ENCODE measurements at places on chromosomes 2 and 18.

GRCh38 chr2:75710220-75710576 is 517 bp downstream of the GCFC2 start:
- no peak for DNase-seq

DNA sequence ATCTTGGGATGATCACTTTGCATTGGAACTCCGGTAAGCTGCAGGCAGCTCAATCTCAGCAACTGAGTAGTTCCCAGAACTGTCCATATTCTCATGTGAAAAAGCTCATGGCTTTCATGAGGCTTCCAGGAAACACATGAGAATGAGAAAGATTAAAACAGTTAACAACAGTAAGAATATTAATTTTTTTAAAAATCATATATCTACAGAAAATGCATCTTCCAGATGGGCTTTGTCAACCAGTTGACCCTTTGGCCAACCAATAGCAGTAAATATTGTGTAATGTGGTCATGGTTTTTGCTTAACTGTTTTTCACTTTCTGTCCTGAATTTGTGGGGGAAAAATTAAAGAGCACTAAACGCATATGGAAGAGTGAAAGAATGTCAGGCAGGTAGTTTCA is 131.2 kb upstream of the CCDC195 start:
- DNase-seq: no peak

DNA sequence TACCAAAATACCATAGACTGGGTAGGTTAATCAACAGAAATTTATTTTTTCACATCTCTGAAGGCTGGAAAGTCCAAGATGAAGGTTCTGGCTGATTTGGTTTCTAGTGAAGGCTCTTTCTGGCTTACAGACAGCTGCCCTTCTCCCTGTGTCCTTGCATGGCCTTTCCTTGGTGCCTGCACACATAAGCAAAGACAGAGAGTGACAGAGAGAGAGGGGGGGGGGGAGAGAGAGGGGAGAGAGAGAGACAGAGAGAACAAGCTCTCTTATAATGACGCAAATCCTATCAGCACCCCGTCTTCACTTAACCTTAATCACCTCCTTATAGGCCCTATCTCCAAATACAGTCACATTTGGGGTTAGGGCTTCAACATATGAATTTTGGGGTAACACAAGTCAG is 53.9 kb downstream of the INO80C start:
- DNase-seq: no peak

- peak; percentile 23 for DNase-seq
Measured at GRCh38 chr2:86211033-86211795, 12.0 kb downstream of the MRPL35 start.

DNA sequence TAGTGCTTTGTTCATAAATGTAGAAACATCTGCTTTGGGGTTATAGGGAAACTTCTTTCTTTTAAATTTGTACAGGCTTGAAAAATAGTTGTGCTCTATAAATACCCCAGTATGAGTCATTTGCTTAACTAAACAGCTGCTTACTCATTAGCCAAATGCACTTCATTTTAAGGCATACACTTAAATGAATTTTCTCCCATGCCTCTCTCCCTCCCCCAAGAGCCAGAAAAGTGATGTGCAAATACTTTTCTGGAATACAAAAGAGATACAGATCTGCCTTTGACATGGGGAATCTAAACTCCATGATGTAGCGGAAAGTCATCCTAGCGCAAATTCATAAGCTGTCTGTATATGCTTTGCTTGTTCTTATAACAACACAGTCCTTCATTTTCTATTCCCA is 469.4 kb downstream of the DLGAP1 start:
- no peak for DNase-seq

- no peak for DNase-seq
Measured at GRCh38 chr18:45642238-45642637, 27.0 kb downstream of the SLC14A2 start.

GRCh38 chr2:8452979-8453903 is 228.6 kb upstream of the ID2 start:
- peak; percentile 64 for DNase-seq

DNA sequence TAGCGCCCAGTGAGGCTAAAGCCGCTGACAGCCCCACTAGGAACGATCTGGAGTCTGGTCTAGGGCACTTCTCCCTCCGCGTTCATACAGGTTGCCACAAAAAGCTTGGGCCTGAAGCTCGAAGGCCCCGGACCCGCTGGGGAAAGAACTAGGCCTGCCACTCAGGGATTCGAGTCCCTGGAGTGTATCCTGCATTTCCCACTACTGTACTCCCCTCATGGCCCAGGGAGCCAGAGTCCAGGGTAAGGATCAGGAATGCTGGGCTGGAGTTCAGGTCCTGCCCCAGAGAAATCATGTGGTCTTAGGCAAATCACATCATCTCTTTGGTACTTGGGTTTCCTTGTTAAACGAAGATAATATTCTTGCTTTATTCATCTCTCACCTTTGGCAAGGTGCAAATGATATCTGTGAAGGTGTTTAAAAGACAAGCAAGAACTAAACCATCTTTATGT is 1.4 kb upstream of the ZFP36L2 start:
- DNase-seq: no peak

DNA sequence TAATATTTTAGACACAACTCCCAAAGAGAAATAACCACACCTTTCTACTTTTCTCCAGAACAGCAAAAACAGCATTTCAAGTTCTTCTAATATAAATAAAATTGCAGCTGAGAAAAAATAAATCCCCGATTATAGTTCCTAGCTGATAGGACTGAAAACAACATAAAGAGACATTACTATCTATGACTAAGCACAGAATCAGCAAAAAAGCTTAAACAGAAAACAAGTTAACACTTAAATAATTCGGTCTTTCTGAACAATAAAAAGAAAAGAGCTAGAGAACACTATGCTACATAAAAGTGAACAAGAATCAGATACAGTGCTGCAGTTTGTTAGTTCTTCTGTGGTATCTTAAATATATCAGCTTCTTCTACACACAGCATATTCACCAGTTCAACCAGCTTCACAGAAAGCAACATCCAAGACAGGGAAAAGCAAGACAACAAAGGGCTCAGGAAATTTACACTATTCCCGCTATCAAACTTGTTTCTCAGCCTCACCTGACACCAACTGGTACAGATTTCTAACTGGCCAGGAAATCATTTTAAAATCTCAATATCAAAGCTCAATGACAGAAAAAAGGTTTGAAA is 28.6 kb downstream of the FEZ2 start:
- no peak for DNase-seq

DNA sequence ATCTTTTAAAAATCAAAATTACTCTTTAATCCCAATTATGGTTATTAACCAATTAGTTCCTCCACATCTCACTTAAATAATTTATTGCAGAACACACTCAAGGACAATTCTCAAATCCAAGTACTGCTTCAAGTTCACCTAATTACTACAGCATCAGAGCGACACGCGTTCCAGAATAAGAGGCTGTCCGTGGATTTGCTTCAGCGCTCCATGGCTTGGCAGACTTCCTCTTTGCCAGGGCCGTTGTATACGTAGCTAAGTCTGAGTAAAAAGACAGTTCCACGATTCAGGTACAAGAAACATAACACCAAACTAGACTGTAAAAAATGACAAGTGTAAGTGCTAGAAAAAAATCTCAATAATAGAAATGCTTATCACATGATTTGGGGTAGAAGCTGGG is 153.2 kb upstream of the MYT1L start:
- DNase-seq: no peak

- no peak for DNase-seq
Measured at GRCh38 chr18:13165636-13166423, 52.7 kb upstream of the LDLRAD4 start.

GRCh38 chr2:122486705-122487415 is 731.4 kb downstream of the TSN start:
- DNase-seq: no peak

DNA sequence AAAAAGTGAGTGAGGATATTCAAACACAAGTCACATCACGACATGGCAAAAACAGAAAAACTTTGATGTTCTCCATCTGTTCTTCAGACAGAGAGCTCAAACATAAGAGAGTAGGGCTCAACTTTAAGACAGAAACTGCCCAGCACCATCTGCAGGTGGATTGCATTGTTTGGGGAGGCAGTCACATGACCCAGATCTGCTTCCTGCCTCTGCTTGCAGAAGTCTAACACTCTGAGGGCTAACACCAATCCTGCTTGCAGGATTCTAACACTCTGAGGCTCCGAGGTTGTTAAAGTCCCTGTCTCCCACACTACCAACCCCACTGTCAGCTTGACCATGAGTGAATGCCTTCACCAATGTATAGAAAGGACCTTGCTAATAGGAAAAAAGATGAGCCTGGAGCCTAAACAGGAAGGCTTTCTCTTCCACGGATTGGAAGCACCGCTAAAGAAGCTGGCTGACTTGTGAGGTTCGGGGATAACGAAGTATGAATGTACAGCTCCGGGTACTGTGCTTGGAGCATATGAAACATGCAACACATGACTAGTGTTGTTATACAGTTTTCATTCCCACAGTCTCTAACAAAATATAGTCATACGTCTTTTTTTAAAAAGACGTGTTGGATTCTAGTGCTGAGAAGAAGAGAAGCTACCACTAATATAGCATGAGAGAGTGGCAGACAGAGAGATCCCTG is 176.6 kb upstream of the CREB1 start:
- no peak for DNase-seq

GRCh38 chr2:30230497-30231211 is 680 bp upstream of the LBH start:
- no peak for DNase-seq

DNA sequence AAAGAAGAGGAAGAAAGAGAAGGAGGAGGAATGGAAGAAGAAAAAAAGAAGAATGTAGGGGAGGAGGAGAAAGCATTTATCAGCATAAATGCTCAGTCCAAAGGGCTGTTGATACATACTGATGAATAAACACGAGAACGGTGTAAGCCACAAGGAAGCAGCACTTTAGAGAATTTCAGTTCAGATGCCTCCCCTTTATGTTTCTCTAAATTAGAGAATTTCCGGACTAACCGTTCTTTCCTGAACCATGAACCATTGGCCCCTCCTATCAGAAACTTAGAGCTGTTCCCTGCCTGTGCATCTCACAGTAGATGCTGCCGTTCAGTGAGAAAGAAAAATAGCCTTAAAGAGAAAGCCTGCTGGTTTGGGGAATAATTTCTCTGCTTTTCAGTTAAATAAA is 49.2 kb upstream of the TUBA3D start:
- DNase-seq: no peak

- no peak for DNase-seq
Measured at GRCh38 chr2:216657980-216658379, 24.8 kb downstream of the IGFBP2 start.

- no peak for DNase-seq
Measured at GRCh38 chr2:40360652-40361051, 91.2 kb downstream of the SLC8A1 start.
